Breast epithelium (tissue), 4 donors: ENCODE measurements at places on chromosomes 1 and 21. TPM values are rescaled to one million over a fixed set of nuclear protein-coding genes. Genes with fewer than 3 reads are reported as not detected.

GRCh38 chr1:148334339-148335130 lies 148.6 kb downstream of the PPIAL4G start:
- DNase-seq: no peak

OR2L3 gene
- 0.33 TPM for total RNA-seq

- no peak for DNase-seq
Measured at GRCh38 chr1:71572038-71572437, 491.2 kb upstream of the ZRANB2 start.

MNDA gene
- total RNA-seq: 4.6 TPM

RSPO1 gene
- total RNA-seq: 13.0 TPM

- DNase-seq: no peak
Measured at GRCh38 chr1:189434461-189434860, 1043.2 kb downstream of the BRINP3 start.

GRCh38 chr1:10495952-10496351 lies 21.2 kb downstream of the PEX14 start:
- DNase-seq: no peak

- DNase-seq: no peak
Measured at GRCh38 chr1:38135625-38136414, 89.2 kb upstream of the POU3F1 start.

GRCh38 chr1:98662356-98662670 lies 792 bp downstream of the SNX7 start:
- no peak for DNase-seq

DNA sequence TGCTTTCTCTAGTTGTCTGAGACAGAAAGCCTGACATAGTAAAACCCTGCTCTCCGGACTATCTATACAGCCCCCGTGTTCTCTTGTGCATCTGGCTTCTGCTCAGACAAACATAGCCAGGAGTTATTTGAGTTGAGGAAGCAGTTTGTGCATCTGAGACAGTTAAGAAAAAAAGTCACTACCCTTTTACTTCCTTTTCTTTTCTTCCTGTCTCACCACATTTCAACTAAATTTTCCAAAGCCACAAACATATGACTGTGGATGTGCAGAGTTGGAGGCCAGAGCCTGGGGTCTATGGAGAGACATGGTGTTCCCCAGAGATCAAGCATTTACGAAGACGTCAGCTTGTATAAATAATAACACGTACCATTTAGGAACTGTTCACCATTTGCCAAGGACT lies 158.5 kb upstream of the FGGY start:
- no peak for DNase-seq

- DNase-seq: no peak
Measured at GRCh38 chr1:94979131-94979530, 52.2 kb upstream of the CNN3 start.

GRCh38 chr1:17496419-17496818 lies 43.1 kb upstream of the ARHGEF10L start:
- DNase-seq: no peak

KCNA2 gene
- total RNA-seq: 0.59 TPM

MX2 gene
- 29.4 TPM for total RNA-seq

GRCh38 chr1:154794608-154795007 lies 75.5 kb downstream of the KCNN3 start:
- no peak for DNase-seq

GRCh38 chr1:29412591-29412990 lies 176.3 kb downstream of the PTPRU start:
- no peak for DNase-seq

DNA sequence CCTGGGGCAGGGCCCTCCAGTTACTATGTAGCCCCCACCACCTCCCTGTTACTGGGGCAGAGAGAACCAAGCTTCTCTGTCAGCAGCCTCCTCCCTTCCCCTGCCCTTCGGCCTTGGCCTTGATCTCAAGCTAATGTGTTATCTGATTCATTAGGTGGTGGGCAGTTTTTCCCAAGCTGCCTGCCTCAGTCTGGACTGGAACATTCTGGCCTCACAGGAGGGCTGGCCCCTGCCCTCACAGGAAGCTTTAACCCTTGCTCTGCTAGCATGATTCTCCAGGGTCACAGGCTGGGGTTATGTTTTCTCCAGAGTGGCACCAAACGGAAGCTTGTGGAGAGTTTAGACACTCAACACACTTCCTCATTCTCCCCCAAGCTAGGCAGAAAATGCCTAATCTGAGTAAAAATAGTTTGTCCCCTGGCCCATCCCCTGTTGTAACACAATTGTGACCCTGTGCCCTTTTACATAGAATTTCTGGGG lies 37.2 kb upstream of the SLC6A9 start:
- no peak for DNase-seq

GRCh38 chr1:48114596-48115382 lies 107.7 kb upstream of the SLC5A9 start:
- DNase-seq: no peak

RHBDL2 gene
- total RNA-seq: 0.33 TPM
